GM12878 (cell line): ENCODE measurements at places on chromosomes 11 and 22. TPM values are rescaled to one million over a fixed set of nuclear protein-coding genes. Genes with fewer than 3 reads are reported as not detected.

Gene GLYATL1
- not detected in 2 replicates for polyA plus RNA-seq

Gene CELF1
- polyA plus RNA-seq = 108 and 114 TPM in 2 replicates

Gene C11orf97
- not detected in 2 replicates for polyA plus RNA-seq

Gene FUT4
- 1.4 and 1.6 TPM in 2 replicates for polyA plus RNA-seq

Gene KCNC1
- 0.34 TPM in 1 of 2 replicates, not detected in the other for polyA plus RNA-seq

Gene MGAT3
- polyA plus RNA-seq = 6.8 and 8.4 TPM in 2 replicates

Gene GGTLC3
- not detected in 2 replicates for polyA plus RNA-seq

Gene SERPIND1
- polyA plus RNA-seq = 0.29 and 0.40 TPM in 2 replicates

Gene MAPK8IP2
- polyA plus RNA-seq = 0.02 TPM in 1 of 2 replicates, not detected in the other

Gene PDE2A
- not detected in 2 replicates for polyA plus RNA-seq

Gene DGAT2
- polyA plus RNA-seq = 15.2 and 17.9 TPM in 2 replicates

Gene MUC6
- not detected in 2 replicates for polyA plus RNA-seq

Gene C11orf87
- not detected in 2 replicates for polyA plus RNA-seq

Gene RFPL2
- polyA plus RNA-seq = not detected in 2 replicates

Gene CREB3L1
- polyA plus RNA-seq = 0.27 and 0.36 TPM in 2 replicates

Gene RASSF10
- not detected in 2 replicates for polyA plus RNA-seq

Gene IGLL1
- polyA plus RNA-seq = not detected in 2 replicates

Gene OR6A2
- polyA plus RNA-seq = not detected in 2 replicates

Gene DEUP1
- not detected in 2 replicates for polyA plus RNA-seq
